ENCODE measurements at places on chromosomes 2 and 18. TPM values are rescaled to one million over a fixed set of nuclear protein-coding genes. Genes with fewer than 3 reads are reported as not detected.

The DIPK1C gene
- total RNA-seq: 2.6 TPM

DNA sequence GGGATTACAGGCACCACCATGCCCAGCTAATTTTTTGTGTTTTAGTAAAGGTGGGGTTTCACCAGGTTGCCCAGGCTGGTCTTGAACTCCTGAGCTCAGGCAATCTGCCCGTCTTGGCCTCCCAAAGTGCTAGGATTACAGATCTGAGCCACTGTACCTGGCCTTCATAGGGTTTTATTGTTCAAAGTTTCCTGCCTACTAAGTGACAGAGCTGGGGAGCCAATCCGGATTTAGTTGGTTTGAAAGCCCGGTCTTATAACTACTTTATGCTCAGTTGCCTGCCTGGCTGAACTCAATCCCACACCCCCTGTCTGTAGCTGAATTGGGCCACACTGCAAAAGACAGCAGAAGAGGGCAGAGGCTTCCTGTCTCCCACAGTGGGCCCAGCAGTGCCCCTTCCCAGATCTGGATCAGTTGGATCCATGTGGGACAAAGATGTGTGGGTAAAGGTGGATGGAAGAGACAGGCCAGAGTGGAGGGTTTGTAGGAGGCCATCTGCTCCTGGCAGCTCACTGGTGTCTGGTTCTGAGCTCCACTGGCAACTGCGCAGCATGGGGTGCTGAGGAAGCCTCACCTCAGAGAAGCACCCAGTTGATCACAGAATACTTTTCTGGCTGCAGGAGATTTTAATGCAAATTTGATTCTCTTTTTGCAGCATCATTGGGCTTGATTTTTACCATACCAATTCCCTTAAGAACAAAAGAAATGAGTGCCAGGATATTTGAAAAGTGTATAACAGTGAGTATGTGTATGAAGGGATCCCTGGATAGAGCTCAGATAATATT, 144.9 kb downstream of the DDX1 start:
- no peaks in the 10 kb centered on the region for H3K27me3 ChIP-seq
- no peak overlapping the region for H3K27ac ChIP-seq
- peaks cover 41% of the 10 kb centered on the region for H3K4me1 ChIP-seq
- no peaks in the 10 kb centered on the region for H3K36me3 ChIP-seq
- no peak for DNase-seq
- H3K4me3 ChIP-seq: no peak overlapping the region

- no peak overlapping the region for H3K27ac ChIP-seq
- no peaks in the 10 kb centered on the region for H3K27me3 ChIP-seq
- H3K36me3 ChIP-seq: no peaks in the 10 kb centered on the region
- no peaks in the 10 kb centered on the region for H3K4me1 ChIP-seq
- no peak for DNase-seq
These were observed 88.9 kb upstream of the TMEM200C start for GRCh38 chr18:5984245-5984644.

DNA sequence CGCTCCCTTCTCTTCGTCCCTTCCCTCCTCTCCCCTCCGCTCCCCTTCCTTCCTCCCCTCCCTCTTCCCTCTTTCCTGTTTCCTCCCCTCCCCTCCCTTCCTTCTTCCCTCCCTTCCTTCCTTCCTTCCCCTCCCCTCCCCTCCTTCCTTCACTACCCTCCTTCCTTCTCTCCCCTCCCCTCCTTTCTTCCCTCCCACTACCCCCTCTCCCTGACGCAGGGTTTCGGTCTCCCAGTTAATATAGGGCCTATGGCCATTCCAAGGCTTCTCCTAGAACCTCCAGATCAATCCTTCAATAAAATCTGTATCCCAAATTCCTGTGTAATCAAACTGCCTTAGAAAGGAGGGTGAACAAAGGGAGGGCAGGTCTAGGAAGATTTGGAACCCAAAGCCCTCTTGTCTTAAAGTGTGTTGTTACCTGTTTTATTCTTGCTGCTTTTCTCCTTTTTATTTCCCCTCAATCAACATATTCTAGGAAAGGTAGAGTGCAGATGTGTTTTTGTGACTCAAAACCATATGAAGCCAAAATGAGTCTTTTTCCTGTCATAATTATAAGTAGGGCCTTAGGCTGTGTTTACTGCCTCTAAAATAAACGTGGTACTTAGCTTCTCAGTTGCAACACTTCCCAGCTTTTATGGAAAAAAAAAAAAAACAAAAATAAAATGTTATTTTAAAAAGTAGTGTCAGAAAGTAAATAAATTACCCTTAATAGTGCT, 53.7 kb downstream of the GPD2 start:
- no peaks in the 10 kb centered on the region for H3K4me1 ChIP-seq
- H3K36me3 ChIP-seq: no peaks in the 10 kb centered on the region
- H3K4me3 ChIP-seq: no peak overlapping the region
- DNase-seq: no peak
- H3K27me3 ChIP-seq: no peaks in the 10 kb centered on the region

DNA sequence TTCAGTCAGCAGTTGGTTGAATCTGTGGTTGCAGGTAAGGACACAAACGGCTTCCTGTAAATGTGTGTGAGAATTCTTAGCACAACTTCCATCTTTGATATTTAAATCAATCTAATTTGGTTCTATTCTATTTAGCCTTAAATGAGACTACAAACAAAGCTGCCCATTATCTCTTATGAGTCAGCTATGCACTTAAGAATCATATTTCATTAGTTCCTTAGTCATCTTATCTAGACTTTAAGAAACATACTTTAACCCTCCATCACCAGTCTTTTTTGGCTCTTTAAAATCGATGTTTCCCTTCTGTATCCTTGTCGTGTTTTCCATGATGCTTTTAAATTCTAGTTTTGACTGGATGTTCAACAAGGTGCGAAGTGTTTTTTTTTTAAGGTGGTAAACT, 114.4 kb upstream of the TMEM200C start:
- H3K4me1 ChIP-seq: no peaks in the 10 kb centered on the region
- H3K27me3 ChIP-seq: no peaks in the 10 kb centered on the region
- H3K36me3 ChIP-seq: no peaks in the 10 kb centered on the region
- no peak overlapping the region for H3K27ac ChIP-seq
- DNase-seq: no peak

- no peaks in the 10 kb centered on the region for H3K36me3 ChIP-seq
- no peak overlapping the region for H3K27ac ChIP-seq
- no peak for DNase-seq
- no peaks in the 10 kb centered on the region for H3K27me3 ChIP-seq
- H3K4me1 ChIP-seq: no peaks in the 10 kb centered on the region
- H3K4me3 ChIP-seq: no peak overlapping the region
These were observed 850.4 kb downstream of the GALR1 start for GRCh38 chr18:78099979-78100588.

DNA sequence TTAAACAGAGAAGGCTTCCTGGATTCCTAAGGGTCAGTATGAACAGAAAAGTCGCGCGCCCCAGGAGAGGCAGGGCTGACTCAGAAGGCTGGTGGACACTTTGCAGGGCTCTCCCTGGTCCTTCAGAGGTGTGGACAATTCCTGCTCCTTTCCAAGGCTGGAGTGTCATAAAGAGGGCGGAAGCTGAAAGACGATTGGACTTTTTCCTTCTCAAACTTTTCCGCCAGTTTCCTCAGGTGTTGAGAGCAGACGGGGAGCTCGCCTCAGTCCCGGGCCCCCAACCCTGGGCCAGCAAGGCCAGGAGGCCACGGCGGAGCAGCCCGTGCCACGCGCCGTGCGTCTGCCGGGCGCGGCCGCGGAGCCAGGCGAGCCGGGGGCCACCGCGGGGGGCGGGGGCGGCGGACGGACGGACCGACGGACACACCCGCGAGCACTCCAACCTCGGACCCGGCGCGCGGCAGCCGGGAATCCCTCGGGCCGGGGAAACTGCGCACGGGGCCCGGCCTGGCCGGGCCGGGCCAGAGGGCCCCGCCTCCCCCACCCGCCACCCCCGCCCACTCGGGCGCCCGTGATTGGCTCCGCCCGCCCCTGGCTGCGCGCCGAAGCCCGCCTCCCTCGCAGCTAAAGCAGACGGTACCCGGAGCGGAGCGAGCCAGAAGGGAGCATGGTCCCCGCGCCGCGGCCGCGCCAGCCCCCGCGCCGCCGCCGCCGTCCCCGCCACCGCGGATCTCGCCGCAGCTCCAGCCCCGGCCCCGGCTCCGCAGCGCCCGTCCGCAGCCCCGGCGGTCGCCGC, at the start of gene KLHL29:
TSS of gene KLHL29 (plus strand) at position 629 of the 793 bp plus-strand sequence. CDS start 177,018 bp downstream, outside the sequence.
- peaks cover 3% of the 10 kb centered on the region for H3K27me3 ChIP-seq
- H3K27ac ChIP-seq: peak within 1 kb of the TSS; percentile 76
- peaks cover 31% of the 10 kb centered on the region for H3K4me1 ChIP-seq
- peak; percentile 81 for DNase-seq

GRCh38 chr2:70328921-70329561, 27.2 kb upstream of the FAM136A start:
- no peak overlapping the region for H3K4me3 ChIP-seq
- no peaks in the 10 kb centered on the region for H3K36me3 ChIP-seq
- H3K27ac ChIP-seq: no peak overlapping the region
- no peaks in the 10 kb centered on the region for H3K27me3 ChIP-seq
- no peak for DNase-seq
